ENCODE measurements at places on chromosomes 4 and X.

GRCh38 chr4:99414401-99414800 is 20.7 kb downstream of the ADH7 start:
- no peak for DNase-seq

DNA sequence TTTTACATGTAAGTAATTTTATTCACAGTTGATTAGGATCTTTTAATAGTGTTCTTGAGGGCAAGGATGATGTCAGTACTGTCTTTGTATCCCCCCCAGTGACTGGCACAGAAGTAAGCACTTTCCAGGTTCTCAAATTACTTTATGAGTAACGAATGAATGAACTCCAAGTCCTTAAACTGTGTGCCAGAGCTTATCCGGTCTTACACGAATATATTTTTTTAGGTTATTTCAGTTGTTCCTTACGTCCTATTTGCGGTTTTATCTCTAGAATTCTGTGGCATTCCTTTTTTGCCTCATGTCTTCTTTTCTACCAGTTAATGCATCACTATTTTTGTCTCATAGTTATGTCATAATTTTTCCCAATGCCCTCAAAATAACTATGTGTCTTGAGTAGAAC is 106.9 kb upstream of the MID1IP1 start:
- DNase-seq: no peak

DNA sequence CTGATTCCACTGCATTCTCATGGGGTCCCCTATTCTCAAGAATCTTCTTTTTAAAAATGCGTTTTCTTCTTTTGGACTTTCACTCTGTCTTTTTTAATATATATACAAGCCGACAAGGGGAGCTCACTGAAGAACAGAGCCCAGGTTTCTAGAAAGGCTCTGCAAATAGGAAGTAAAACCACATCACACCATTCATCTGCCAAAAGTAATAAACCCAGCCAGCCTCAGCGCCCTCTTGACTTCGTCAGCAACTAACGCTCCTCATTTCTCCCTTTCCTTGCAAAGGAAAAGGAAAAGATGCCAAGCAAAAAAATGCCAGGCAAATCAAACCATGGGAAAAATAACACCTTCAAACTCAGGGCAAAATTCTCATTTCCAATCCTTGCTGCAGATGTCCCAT is 136.4 kb downstream of the HHIP start:
- no peak for DNase-seq

GRCh38 chrX:2627272-2627867 is 63.7 kb upstream of the CD99 start:
- peak; percentile 48 for DNase-seq

- DNase-seq: no peak
These were observed 327.4 kb downstream of the KCTD8 start for GRCh38 chr4:44121210-44121609.
